ENCODE measurements at places on chromosomes 7 and 10.

- no peaks in the 10 kb centered on the region for H3K36me3 ChIP-seq
- DNase-seq, result no peak
- H3K4me3 ChIP-seq, result no peak overlapping the region
- H3K27me3 ChIP-seq, result no peaks in the 10 kb centered on the region
- H3K27ac ChIP-seq, result no peak overlapping the region
- no peaks in the 10 kb centered on the region for H3K4me1 ChIP-seq
These were observed 11.1 kb upstream of the CALML5 start for GRCh38 chr10:5510281-5511072.

DNA sequence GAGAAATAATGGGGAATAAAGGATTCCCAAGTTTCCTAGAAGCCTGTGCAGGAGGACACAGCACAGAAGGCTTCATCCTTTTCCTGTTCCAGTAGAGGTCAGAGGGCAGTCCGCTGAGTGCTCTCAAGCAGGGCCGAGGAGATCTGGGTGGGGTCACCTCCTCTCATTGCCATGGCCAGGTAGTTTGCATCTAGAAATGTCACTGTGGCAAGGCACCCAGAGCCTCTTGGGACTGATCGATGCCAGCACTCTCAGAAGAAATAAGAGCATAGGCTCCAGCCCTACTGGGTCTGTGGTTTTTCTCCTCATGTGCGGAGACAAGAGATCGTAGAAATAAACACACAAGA is 7.9 kb downstream of the NUB1 start:
- H3K36me3 ChIP-seq, result peaks cover 35% of the 10 kb centered on the region
- no peak overlapping the region for H3K27ac ChIP-seq
- no peak overlapping the region for H3K4me3 ChIP-seq
- H3K27me3 ChIP-seq, result no peaks in the 10 kb centered on the region

GRCh38 chr10:51894771-51895578 is 195.6 kb upstream of the CSTF2T start:
- no peak overlapping the region for H3K27ac ChIP-seq
- DNase-seq, result no peak
- H3K27me3 ChIP-seq, result no peaks in the 10 kb centered on the region

DNA sequence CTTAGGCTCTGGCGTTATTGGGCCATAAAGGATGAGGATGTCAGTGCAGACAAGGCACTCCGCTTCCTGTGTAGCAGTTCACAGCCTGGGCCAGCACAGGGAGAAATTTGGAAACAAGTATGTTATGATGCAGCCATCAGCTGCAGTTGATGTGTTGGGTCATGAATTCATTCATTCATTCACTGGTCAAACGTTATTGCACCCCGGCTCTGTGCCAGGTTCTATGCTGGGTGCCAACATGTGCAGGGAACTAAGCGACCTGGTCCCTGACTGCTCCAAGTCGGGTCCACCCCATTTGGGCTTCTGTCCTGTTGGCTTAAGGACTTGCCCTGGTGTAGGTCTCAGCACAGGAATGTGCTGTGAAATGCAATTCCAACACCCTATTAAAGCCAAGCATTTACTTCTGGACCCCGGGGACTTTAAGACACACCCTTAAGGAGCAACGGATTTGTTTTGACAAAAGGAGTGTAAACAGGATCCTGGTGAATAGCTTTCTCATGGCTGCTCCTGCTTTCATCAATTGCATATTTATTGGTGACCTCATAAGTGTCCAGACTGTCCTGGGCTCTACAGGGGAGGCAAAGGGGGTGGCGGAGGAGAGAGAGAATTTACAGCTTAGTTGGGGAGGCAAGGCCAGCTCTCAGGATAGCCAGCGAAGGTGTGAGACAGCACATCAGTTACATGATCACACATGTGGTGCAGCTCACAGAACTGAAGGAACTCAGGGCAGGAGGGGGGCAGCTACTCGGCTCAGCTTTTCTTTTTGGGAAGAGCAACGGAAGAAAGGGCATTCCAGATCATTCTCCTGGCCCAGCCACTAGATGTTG is 158.6 kb downstream of the GRK5 start:
- H3K4me1 ChIP-seq, result peaks cover 48% of the 10 kb centered on the region
- H3K27me3 ChIP-seq, result no peaks in the 10 kb centered on the region
- peaks cover 3% of the 10 kb centered on the region for H3K36me3 ChIP-seq

Measured in spinal cord (tissue), 10 donors.